ENCODE measurements at places on chromosomes 12 and 14. TPM values are rescaled to one million over a fixed set of nuclear protein-coding genes. Genes with fewer than 3 reads are reported as not detected.

Gene SLC41A2
- total RNA-seq: 12.0 TPM

Gene LRIG3
- total RNA-seq: 126 TPM

Gene ZBTB42
- total RNA-seq: 5.8 TPM

Gene FAR2
- total RNA-seq: 40.3 TPM

Gene TAS2R50
- 2.1 TPM for total RNA-seq

Gene RNASE2
- total RNA-seq: not detected

Gene SLCO1C1
- 0.46 TPM for total RNA-seq

Gene DEGS2
- total RNA-seq: under 0.01 TPM

Gene PLEKHG7
- total RNA-seq: not detected

Gene BCL2L14
- not detected for total RNA-seq

Gene PPFIA2
- total RNA-seq: not detected

Gene MSRB3
- 31.5 TPM for total RNA-seq

Gene P2RX2
- not detected for total RNA-seq

Gene KLRD1
- 0.30 TPM for total RNA-seq

Gene KRT2
- not detected for total RNA-seq

Gene GLIPR1
- total RNA-seq: 36.9 TPM

Gene GZMH
- total RNA-seq: not detected

Gene ACSM4
- total RNA-seq: not detected

Gene OLR1
- not detected for total RNA-seq

Gene HOXC4
- not detected for total RNA-seq

Gene C14orf180
- total RNA-seq: not detected

Gene KCNK10
- not detected for total RNA-seq

Gene MIS18BP1
- total RNA-seq: 36.4 TPM

Gene NKX2-8
- total RNA-seq: not detected

Gene KRT73
- total RNA-seq: not detected

All from epithelial cell of umbilical artery (primary cell).